ENCODE measurements at places on chromosomes 7 and 10. TPM values are rescaled to one million over a fixed set of nuclear protein-coding genes. Genes with fewer than 3 reads are reported as not detected.

Gene TBL2
- polyA plus RNA-seq, result 63.6 TPM

Gene MYL10
- polyA plus RNA-seq, result not detected

Gene CALHM3
- not detected for polyA plus RNA-seq

Gene PLEKHS1
- not detected for polyA plus RNA-seq

Gene SYT15B
- polyA plus RNA-seq, result not detected

Gene KIF11
- polyA plus RNA-seq, result 3.8 TPM
